ENCODE measurements at places on chromosomes 6 and 20. TPM values are rescaled to one million over a fixed set of nuclear protein-coding genes. Genes with fewer than 3 reads are reported as not detected.

- no peak for DNase-seq
These were observed 1195.4 kb upstream of the EYS start for GRCh38 chr6:66902457-66902856.

DNA sequence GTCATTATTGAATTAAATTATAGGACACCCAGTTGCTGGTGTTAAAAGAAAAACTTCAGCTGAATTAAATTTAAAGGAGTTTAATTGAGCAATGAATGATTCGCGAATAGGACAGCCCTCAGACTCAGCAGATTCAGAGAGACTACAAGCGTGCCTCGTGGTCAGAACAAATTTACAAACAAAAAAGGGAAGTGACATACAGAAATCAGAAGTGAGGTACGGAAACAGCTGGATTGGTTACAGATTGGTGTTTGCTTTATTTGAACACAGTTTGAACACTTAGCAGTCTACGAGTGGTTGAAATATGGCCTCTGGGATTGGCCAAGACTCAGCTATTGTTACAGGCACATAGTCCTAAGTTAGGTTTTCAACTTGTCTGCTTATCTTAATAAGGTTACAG lies 25.8 kb upstream of the TNFRSF21 start:
- no peak for DNase-seq

DNA sequence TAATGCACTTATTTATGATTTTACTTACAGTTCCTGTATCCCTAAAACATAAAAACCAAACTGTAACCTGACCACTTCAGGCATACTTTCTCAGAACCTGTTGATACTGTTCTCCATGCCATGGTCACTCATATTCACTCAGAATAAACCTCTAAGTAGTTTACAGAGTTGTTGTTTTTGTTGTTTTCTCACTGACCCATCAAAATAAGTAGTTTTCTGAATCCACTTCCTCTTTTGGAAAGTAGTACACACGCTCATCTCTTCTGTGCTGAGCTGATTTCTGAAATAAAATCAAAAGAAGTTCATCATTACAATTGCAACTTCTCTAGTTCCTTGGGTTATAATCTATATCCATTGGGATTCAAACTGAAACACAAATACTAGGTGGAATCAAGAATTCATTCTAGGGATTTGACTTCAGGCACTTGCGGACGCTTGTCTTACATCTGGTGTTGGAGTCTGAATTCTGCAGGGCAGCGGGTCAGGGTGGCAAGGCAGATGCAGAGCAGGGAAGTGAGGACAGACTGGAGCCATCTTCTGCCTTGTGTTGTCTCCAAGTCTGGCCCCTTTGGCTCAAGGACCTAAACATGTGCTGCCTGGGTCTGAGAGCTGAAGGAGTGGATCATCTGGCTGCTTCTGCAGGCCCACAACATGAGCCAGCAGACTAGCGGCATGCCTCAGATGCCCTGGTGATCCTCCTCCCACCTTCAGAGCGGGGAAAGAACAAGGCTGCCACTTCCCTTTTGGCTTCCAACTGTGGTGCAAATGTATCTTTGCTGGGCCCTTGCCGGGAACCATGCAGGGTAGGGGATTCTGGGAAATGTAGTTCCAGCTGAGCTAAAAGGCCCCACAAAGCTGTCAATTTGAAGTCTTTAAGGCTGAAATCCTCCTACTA lies 167.9 kb upstream of the MYLIP start:
- DNase-seq, result no peak

DNA sequence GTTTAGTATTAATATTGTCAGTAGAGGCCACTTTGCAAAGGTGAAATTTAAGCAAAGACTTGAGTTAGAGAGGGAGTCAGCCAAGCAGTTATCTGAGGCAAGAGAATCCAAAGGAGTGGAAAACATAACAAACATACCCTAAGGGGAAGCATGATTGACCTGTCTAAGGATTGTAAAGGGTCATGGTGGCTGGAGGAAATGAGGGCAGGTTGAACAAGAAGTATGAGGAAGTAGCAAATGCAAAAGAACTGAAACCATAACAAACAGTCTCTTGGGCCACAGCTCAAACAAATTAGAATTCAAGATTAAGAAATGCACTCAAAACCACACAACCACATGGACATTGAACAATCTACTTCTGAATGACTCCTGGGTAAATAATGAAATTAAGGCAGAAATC lies 103.2 kb downstream of the FBXO5 start:
- DNase-seq, result no peak

- no peak for DNase-seq
These were observed 9.9 kb downstream of the STX16 start for GRCh38 chr20:58660855-58661597.

DNA sequence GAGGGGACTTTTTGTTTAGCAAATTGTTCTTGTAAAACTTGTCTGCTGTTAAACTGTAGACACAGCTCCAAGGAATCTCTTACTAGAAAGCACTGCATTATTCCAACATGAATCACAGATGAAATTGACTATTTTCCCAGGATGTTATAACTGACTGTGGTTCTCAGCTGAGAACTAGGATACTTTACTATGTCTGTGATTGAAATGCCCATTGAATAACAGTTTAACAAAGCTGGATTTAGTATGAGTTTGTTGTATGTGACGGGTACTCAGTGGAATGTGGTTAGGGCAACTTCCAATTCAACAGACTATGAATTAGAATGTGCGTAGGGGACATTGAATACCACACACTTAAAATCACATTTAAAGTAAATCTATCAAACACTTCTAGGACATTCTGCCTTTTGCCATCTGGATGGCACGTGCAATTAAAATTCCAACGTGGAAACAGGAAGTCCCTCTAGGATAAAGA lies 193.4 kb upstream of the PREP start:
- peak; percentile 77 for DNase-seq

GRCh38 chr6:35082733-35083403 lies 58.3 kb downstream of the TCP11 start:
- no peak for DNase-seq

The TUBB2B gene
- total RNA-seq, result 0.54 TPM

Data from MCF 10A (cell line).